ENCODE measurements at places on chromosomes 6 and 20. TPM values are rescaled to one million over a fixed set of nuclear protein-coding genes. Genes with fewer than 3 reads are reported as not detected.

MAP7 gene
- total RNA-seq: 1.1 TPM

- peak; percentile 58 for ATAC-seq
These were observed 3.5 kb upstream of the SNAI1 start for GRCh38 chr20:49979030-49979832.

MEI4 gene
- not detected for total RNA-seq

LSM14B gene
- 38.4 TPM for total RNA-seq

SLPI gene
- 251 TPM for total RNA-seq

- ATAC-seq: no peak
These were observed 278.4 kb upstream of the PTCHD4 start for GRCh38 chr6:48389146-48390043.
